ENCODE measurements at places on chromosomes 1 and 21.

GRCh38 chr1:44970317-44970716 is 16.1 kb downstream of the EIF2B3 start:
- DNase-seq, result no peak

DNA sequence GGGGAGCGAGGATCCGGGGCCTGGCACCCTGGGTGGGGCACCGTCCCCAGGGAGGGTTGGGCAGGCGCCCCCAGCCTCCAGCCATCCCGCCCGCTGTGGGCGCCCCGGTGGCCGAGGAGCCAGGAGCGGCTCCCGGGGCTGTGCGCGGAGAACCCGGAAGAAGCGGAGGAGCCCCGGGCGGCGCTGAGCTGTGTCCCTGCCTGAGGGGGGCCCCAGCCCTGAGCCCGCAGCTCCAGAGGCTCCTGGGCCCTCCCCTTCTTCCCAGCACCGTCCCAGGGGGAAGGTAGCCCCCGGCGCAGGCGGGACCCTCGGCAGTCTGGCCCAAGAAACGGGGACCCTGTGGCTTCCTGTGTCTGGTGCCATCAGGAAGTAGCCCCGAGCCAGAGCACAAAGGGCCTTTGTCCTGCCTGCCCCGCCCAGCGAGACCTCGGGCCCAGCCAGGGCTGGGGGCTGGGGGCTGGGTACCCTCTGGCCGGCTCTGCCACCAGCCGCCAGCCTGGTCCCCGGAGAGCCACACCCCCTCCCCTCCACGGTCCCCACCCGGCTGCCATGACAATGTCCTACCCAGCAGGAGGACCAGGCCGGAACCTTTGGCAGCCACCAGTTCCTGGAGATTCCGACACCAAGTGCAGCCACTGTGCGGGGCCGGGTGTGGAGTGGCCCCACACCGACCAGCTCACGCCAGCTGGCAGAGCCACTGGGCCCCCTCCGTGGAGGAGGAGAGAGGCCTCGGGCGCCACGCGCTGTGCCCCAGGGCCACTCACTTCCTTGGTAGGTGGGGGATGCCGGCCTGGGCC is 15.6 kb upstream of the TTLL10 start:
- peak; percentile 50 for DNase-seq

DNA sequence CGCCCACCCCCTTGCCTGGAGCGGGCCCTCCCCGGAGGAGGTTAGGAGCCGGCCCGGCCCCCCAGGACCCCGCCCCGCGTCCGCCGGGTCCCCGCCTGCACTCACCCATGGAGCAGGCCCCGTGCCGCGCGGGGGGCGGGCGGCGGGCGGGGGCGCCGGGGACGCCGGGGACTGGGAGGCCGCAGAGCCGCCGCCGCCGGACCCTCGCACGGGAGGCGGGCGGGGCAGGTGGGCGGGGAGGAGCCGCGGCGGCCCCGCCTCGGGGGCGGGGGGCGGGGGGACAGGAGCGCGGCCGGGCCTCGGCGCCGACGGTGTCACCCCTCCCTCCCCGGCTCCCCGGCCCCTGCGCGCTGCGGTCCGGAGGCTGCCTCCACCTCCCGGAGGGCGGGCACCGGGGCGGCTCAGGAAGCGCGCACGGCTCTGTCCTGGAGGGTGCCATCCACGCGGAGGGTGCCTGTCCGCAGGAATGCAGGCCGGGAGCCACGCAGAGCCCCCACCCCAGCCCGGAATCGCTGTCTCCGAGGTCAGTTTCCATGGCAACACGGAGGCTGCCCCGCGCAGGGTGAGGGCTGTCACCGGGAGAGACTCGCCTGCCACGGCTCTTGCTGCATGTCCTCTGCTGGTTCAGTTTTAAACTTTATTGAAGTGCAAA is 5.9 kb upstream of the PLEKHG5 start:
- DNase-seq, result no peak

DNA sequence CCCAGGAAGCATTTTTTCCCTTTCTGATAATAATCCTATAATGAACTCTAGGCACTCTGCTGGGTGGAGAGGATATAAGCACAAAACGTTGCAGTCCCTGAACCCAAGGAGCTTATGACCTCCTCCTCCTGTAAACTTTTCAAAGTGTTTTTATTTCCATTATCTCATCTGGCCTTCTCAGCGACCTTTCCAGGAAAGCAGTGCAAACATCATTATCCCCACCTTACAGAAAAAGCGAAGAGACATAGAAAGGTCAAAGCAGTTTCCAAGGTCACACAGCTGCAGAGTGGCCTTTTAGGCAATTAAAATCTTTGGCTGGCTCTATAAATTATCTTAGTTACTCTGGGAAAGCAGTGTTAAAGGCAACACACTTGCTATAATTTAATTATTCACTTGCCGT is 63.8 kb downstream of the OLFML3 start:
- no peak for DNase-seq

- no peak for DNase-seq
Observed at GRCh38 chr1:109253803-109254620, 4.7 kb downstream of the CELSR2 start.

DNA sequence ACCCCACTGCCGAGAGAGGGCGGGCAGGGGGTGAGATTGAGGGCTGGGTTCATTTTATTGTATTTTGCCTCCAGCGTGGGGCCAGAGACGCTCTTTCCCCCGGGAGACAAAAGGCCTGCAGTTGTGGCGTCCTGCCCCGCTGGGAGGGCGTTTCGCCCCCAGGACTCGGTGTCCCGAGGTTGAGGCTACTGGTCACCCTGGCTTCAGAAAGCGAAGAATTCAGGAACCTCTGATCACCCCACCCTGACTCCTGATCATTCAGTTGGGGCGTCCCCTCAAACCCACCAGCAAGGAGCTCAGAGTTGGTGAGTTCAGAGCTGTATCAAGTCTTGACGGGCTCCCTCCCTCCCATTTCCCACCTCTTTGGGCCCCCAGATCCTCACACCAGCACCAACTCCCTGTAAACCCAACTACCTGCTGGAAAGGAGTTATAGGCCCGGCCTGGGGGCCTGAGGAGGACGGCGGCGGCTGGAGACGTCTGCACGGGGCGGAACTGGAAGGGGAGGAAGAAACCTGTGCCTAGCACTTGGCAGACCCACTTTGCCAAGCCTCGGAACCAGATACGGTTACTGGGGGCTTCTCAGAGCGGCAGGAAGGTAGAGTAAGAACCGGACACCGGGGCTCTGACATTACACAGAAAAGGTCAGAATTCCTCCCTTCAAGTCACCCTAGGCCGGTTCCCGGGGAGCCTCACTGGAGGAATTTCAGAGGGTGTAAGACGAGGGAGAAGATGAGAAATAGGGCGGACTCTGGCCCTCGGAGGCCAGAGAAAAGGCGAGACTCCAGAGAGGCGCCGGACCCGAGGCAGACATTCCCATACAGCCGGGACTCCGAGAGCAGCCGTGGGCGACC is 761 bp upstream of the PAX7 start:
- no peak for DNase-seq

GRCh38 chr1:77021732-77022131 is 154.5 kb downstream of the ST6GALNAC5 start:
- no peak for DNase-seq

DNA sequence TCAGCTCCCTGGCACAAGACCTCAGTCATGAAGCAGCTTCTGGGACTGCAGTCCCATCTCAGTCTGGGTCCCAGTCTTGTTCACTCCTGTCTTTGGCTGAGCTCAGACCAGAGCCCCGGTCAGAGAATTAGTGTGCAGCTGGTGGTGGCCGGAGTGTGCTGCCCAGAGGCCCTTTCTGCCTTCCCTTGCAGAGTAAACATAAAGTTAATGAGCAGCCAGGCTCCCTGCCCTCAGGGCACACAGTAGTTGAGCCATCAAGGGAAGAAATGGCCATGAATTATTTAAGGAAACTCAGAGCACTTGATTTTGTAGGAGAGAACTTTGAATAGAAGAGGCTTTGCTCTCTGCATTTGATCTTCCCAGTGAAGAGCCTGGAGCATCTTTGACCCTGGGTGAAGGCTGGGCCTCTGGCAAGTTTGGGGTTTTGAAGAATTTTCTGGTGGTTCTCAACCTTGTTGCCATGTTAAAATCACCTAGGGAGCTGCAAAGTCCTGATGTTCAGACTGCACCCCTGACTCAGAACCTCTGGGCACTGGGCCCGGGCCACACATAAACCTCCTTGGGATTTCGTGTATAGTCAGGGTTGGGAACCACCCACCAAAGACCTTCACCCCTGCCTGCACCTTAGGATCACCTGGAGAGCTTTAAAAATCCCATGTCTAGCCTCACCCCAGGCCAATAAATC is 26.4 kb upstream of the SELENON start:
- DNase-seq, result no peak

DNA sequence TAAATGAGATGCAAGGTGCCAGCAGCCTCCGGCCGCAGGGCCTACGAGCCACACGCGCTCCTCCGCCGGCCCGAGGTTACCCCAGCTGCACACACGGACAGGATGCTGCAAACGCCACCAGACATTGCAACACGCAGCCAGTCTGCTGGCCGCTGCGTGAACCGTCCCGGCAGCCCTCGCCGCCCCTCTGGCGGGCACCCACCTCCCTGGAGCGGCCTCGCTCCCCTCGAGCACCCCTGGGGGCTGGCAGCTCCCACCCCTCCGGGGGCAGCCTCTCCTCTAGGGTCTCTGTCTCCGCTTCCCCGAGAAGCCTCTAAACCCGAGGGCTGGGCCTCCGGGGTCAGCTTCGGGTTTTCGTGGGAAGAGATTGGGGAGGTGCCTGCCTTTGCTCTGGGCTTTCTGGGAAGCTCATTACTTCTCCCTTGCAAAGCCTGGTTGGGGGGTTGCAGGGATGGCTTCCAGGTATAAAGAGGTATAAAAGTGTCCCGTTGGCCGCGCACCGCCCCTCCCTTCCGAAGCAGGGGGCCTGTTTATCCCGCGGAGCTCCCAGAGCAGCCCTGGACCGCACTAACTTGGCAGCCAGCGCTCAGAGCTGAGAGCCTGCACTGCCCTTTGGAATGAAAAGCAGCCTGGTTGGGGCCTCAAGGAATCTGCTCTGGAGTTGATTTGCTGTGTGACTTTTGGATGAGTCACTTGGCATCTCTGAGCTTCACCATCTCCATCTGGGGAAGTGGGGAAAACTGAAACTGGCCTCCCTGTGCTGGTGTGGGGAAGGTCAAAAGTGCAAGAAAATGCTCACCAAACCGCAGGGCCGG is 21.8 kb downstream of the DHRS3 start:
- peak; percentile 73 for DNase-seq

DNA sequence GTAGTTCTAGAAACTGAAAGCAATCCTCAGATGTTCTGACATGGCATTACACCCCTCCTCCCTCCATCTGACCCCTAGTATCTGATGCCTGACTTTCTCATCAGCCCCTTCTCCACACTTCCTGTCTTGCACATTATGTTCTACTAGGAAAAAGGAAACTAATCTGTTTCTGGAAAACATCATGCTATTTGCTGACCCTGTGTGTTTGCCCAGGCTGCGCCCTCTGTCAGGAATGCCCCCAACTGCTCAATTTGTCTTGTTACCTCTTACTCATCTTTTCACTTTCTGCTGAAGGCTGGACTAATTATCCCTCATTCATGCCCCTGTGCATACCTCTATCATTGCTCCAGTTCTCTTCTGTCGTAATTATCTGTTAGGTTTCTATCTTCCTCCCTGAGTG is 37.5 kb upstream of the DAB1 start:
- DNase-seq, result no peak

DNA sequence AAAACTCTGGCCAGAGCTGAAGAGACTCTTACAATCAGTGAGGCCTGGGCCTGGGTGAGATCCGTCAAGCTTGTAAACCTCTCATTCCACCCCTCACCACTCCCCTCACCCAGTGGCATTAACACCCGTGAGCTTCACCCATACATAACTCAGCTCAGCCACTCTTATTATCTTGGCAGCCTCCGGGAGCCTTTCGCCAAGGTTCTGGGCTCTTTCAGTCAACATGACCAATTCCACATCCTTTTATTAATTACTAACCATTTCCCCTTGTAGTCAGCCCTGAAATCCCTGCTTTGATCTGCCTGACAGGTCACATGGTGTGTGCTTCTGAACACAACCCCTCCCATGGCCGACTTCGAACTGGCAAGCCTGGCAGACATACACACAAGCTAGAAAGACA is 134.8 kb downstream of the SETD4 start:
- no peak for DNase-seq

- DNase-seq, result no peak
Observed at GRCh38 chr1:107643766-107644165, 321.2 kb downstream of the VAV3 start.

- DNase-seq, result no peak
Observed at GRCh38 chr1:228460821-228461220, 26.4 kb upstream of the RNF187 start.

GRCh38 chr1:26582836-26583460 is 53.4 kb downstream of the RPS6KA1 start:
- DNase-seq, result no peak

DNA sequence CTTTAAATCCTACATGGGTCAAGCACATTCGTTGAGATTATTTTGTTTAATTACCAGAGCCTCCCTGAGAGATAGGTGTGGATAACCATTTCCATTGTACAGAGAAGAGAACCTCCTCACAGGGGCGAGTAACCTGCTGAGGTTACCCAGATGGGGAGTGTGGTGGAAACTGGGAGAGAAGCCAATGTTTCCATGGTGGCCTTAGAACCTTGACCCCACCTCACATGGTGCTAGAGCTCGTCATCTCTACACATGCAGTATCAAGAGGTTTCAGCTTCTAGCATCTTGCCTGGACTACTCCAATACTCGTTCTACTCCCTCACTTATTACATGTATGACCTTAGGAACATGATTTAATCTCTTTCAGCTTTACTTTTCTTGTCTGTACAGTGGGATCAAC is 4.8 kb downstream of the REG4 start:
- no peak for DNase-seq

- DNase-seq, result no peak
Observed at GRCh38 chr1:51415963-51416362, 85.6 kb upstream of the TTC39A start.

Data from natural killer cell (primary cell).